T-helper 9 cell (primary cell): ENCODE measurements at places on chromosomes 7 and 10.

DNA sequence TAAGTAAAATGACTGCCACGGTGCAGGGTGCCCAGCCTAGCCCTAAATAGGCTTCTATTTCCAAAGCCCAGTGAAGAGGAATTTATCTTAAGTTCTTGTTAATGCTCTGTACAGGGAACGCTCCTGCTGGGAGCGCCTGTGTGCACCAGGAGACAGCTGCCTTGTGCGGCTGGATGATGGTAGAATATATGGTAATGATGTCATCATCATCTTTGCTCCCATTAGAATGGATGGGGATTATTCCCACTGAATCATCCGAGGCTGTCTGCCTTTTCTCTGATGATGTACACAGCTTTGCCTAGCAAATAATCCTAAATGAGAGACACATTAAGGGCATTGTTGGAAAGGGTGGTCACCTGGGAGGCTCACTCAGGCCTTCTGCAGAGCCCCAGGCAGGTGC, 928.1 kb downstream of the CCSER2 start:
- DNase-seq: no peak

GRCh38 chr10:130378556-130379400, 242.6 kb downstream of the GLRX3 start:
- DNase-seq: no peak

- no peak for DNase-seq
Observed at GRCh38 chr7:98241674-98242241, 10.3 kb downstream of the TECPR1 start.

GRCh38 chr7:516216-516605, 3.4 kb downstream of the PDGFA start:
- DNase-seq: no peak

DNA sequence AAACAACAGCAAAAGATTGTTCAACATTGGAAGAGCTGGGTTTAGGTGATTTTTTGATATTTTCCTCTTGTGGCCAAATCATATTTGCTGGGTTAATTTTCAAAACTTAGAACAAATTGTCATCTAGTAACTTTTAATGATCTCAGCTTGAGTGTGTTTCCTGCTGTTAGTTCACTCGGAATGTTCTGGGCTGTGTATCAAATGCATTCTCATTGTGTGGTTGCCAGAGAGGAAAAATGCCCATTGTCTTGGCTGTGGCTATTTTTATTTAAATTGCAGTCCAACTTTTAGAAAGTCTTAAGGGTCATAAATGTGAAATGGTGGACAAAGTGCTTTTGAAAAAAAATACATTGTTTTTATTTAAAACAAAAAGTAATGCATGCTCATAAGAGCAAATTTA, 542.0 kb downstream of the TNS3 start:
- no peak for DNase-seq

- no peak for DNase-seq
Observed at GRCh38 chr7:37908221-37908788, 8.3 kb downstream of the SFRP4 start.

DNA sequence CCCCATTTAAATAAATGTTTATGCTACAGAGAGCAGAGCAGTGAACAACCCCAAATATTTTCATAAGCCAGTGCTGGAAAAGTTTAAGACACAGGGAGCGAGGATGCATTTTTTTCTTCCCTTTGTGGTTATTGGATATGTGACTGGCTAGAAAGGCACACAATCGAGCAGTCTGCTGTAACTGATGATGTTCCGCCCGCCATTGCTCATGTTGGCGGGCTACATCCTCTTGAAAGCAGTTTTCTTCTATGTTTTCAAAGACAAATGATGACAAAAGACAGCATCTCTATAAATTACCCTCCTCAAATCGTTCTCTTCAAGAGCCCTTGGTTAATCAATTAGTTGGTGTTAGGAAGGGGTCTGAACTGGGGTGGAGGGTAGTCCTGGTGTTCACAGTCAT, 269.8 kb downstream of the SKAP2 start:
- DNase-seq: no peak

DNA sequence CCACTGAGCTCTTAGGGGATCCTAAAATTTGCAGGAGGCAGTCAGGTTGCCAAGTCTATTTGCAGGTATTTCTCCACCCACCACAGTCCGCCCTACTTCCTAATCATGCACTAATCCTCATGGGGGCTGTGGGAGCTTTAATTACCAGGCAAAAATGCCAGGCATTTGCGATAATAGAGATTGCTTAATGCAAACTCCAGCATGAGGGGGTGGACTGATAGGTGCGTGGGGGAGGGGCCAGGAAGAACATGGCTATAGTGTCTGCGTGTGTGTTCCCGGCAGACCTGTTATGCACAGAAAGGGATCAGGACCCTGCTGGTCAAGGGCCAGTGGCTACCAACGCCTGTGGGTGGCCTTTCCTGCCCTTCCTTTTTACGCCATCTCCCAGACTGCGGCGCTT, 15.6 kb upstream of the AQP1 start:
- DNase-seq: no peak

DNA sequence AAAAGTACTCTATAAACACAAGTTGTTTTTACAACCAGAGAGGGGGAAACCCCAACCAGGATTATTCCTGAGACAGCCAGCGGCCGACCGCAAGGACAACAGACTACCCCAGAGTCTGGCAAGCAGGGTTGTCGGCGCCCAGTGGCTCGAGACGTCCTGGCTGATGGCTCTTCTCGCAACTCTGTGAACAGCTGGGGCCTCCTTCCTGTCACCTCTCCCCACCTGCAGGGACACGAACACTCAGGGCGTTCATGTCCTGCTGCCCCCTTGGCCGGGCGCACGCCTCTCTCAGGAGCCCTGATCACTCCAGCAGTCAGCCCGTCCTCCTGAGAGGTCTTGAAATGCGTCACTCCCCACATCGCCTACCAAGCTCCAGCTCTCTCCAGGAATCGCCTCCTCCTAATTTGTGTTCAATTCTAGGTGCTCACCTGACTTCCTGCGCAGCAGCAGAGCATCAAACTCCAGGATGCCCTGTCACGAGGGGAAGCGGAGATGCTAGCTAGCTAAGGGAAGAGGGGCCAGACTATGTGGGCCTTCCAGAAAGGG, 66.4 kb upstream of the TNRC18 start:
- DNase-seq: no peak

DNA sequence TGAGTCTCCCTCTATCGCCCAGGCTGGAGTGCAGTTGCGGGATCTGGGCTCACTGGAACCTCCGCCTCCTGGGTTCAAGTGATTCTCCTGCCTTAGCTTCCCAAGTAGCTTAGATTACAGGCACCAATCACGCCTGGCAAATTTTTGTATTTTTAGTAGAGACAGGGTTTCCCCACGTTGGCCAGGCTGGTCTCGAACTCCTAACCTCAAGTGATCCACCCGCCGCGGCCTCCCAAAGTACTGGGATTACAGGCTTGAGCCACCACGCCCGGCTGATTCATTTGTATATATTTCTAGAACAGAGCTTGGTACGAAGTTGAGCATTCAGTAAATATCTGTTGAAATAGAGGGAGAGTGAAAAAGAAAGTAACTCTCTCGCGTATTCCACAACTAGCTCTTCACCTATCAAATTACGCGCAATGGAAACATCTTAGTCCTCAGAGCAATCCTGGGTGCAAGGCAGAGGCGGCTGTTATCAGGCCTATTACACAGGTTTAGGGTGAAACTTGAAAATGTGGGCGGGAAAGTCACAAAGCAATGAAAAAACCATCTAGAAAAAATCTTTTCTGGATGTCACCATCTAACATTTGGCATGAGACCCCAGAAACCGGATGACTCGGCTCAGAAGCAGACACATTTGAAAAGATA, 707 bp upstream of the GHITM start:
- peak; percentile 15 for DNase-seq

- no peak for DNase-seq
Observed at GRCh38 chr10:126904818-126905701, at the start of gene DOCK1. TSS of gene DOCK1 (plus strand) at chr10:126905428. CDS start at chr10:126905518, 90 bp downstream.

- DNase-seq: no peak
Observed at GRCh38 chr10:44011603-44011981, 362.9 kb upstream of the ZNF32 start.

GRCh38 chr10:3401491-3401938, 228.9 kb upstream of the PITRM1 start:
- no peak for DNase-seq

- DNase-seq: no peak
Observed at GRCh38 chr7:80183900-80184685, 49.5 kb downstream of the GNAI1 start.

GRCh38 chr7:88377434-88377833, 70.7 kb upstream of the STEAP4 start:
- DNase-seq: no peak

DNA sequence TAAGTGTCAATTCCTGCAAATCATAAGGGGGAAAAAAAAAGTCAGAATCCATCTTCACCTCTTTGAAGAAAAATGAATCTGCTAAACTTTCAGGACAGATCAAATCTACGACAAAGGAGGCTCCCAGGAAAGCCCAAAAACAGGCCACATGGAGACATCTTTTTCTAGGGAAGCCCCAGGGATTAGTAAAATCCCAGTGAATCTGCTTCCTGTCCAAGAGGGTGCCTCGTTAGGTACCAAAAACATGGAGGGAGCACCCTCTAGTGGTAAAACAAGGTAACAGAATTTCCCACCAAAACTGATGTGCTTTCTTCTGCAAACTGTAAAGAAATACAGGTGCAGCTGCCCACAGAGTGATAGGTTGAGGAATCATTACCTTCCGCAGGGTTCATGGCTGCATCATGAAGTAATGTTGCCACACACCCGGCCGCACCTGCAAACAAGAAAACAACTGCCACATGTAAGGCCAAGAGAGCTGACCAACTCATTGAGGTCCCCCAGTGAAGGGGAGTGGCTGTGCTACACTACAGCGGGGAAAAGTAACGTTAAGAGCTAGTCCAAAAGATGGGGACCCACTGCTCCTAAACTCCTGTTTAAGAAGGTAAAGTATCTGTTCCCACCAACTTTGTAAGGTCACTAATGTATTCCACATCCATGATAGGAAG, 7.9 kb downstream of the SLC25A28 start:
- no peak for DNase-seq

GRCh38 chr7:40177071-40177470, 42.3 kb downstream of the SUGCT start:
- no peak for DNase-seq

GRCh38 chr10:133164816-133165555, 5.0 kb downstream of the KNDC1 start:
- no peak for DNase-seq

DNA sequence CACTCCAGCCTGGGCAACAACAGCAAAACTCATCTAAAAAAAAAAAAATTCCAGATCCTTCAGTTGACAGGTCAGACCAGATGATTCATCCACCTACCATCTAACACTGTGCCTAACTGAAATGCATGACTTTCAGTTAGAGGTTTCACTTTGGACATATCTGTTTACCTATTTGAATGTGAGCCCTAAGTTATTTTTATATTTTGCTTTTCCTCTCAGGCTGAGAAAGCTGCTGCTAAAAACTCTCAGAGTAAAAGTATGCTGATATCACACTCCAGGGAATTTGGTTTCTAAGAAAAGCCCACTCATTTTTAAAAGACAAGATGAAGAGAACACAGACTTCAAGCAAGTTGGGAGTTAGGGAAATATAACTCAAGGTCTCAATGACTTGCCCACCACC, 126.0 kb downstream of the SGMS1 start:
- no peak for DNase-seq

GRCh38 chr7:8435590-8436545, 2.5 kb downstream of the NXPH1 start:
- DNase-seq: no peak

DNA sequence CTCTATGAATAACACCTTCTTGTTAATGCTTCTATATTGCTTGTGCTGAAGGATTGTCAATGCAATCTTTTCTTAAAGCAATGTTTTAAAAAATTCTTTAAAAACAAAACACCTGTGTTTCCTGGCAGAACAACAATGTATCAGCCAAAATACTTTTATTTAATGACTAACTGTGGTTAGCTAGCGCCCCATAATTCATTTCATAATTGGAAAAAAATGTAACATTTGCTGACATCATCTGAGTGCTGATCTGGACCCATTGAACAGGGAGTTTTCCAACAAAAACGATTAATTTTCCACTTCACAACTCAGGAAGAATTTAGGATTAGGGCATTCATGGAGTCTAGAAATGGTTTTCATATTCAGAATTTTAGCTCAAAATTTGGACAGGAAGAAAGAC, 137.6 kb upstream of the CDK6 start:
- DNase-seq: no peak

DNA sequence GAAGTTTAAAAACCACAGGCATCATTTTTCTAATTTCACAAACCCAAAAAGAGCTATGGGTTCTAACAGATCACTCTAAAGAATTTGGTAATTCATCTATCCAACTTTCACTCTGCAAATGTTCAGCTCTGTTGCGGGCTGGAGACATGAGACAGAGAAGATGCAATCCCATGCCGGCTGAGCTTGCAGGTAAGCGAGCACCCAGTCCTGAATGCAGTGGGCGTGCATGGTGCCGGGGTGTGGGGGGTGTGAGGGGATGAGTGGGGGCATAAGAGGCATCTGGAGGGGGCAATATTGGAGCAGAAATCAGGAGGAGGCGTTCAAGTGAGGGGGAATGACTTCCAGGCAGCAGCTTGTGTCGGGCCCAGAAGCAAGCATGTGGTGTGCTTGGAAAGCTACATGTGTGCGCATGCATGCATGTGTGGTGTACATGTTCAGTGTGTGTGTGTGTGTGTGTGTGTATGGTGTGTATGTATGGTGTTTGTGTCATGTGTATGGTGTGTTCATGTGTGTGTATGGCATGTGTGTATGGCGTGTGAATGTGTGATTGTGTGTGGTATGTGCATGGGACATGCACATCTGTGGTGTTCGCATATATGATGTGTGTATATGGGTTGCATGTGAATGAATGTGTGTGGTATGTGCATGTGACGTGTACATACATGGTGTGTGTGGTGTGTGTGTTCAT, 172.9 kb downstream of the PRKCQ start:
- no peak for DNase-seq

- DNase-seq: no peak
Observed at GRCh38 chr7:5478568-5479430, 55.2 kb upstream of the TNRC18 start.

- no peak for DNase-seq
Observed at GRCh38 chr10:84685047-84685660, 356.8 kb downstream of the CCSER2 start.

DNA sequence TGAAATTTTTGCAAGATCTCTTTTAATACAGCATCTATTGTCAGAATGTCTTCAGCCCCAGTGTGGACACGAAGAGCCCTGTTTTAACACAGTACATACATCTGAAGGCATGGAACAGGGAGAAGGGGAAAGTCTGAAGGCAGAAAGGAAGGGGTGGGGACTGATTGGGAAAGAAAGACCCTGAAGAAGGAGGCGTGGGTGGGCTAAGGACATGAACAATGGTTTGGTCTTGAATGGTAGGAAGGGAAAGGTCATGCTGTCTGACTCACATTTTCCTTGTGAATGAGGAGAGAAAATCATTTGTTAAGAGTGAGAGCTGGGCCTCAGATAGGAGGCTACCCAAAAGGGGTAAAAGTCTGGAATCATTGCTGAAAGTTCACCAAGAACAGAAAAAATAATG, 297.1 kb downstream of the GALNT17 start:
- DNase-seq: no peak
